ENCODE measurements at places on chromosomes 5 and 9. TPM values are rescaled to one million over a fixed set of nuclear protein-coding genes. Genes with fewer than 3 reads are reported as not detected.

SLC25A2 gene
- total RNA-seq = 0.28 TPM

CCT5 gene
- 481 TPM for total RNA-seq

TRIP13 gene
- total RNA-seq = 27.2 TPM

PAXX gene
- total RNA-seq = 4.4 TPM

CDH9 gene
- total RNA-seq = not detected

OR13C9 gene
- total RNA-seq = not detected

All from IMR-90 (cell line).